ENCODE measurements at places on chromosomes 11 and 22.

GRCh38 chr22:23556026-23556620 is 24.0 kb downstream of the IGLL1 start:
- no peak for DNase-seq

- no peak for DNase-seq
Observed at GRCh38 chr11:132898021-132898420, 634.3 kb downstream of the OPCML start.

DNA sequence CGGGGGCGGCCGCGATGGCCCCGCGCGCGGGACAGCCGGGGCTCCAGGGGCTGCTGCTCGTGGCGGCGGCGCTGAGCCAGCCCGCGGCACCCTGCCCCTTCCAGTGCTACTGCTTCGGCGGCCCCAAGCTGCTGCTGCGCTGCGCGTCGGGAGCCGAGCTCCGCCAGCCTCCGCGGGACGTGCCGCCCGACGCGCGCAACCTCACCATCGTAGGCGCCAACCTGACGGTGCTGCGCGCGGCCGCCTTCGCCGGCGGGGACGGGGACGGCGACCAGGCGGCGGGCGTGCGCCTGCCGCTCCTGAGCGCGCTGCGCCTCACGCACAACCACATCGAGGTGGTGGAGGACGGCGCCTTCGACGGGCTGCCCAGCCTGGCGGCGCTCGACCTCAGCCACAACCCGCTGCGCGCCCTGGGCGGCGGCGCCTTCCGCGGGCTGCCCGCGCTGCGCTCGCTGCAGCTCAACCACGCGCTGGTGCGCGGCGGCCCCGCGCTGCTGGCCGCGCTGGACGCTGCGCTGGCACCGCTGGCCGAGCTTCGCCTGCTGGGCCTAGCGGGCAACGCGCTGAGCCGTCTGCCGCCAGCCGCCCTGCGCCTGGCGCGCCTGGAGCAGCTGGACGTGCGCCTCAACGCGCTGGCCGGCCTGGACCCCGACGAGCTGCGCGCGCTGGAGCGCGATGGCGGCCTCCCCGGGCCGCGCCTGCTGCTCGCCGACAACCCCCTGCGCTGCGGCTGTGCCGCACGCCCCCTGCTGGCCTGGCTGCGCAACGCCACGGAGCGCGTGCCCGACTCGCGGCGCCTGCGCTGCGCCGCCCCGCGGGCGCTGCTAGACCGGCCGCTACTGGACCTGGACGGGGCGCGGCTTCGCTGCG is 697 bp downstream of the TPBGL start:
- DNase-seq = peak; percentile 69

DNA sequence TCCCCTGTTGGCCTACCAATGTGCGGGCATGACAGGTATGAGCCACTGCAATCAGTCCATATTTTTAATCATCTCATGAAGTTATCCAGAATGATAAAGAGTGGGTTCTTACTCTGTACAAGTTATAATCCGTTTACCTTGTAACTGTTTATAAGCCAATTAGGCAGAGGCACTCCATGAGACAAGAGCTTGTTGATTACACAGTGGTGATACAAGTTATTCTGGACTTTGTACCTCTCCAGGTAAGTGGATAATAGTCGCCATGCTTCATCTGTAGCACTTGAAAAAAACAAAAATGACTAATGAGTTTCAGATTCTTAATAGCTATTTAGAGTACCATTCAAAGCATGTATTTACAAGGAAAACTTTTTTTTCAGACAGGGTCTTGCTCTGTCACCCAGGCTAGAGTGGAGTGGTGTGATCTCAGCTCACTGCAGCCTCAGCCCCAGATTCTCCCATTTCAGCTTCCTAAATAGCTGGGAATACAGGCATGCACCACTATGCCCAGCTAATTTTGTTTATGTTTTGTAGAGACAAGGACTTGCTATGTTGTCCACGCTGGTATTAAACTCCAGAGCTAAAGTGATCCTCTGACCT is 17.7 kb upstream of the FNBP4 start:
- no peak for DNase-seq
